A549 treated with Mapracorat at 1 μM for 4 hours (cell line): ENCODE measurements at places on chromosomes 7 and 10. TPM values are rescaled to one million over a fixed set of nuclear protein-coding genes. Genes with fewer than 3 reads are reported as not detected.

SLC18A3 gene
- not detected in 5 replicates for total RNA-seq

VPS37D gene
- total RNA-seq = 3.3 to 6.4 TPM (median 5.5 TPM) in 5 replicates

TCAF2 gene
- total RNA-seq = 0.80 to 1.3 TPM (median 1.0 TPM) in 5 replicates

CXCL12 gene
- 0.07 to 0.66 TPM (median 0.23 TPM) in 5 replicates for total RNA-seq

SPDYE8 gene
- not detected in 5 replicates for total RNA-seq

CLEC2L gene
- not detected in 5 replicates for total RNA-seq

SEMA4G gene
- total RNA-seq = 6.6 to 9.3 TPM (median 8.9 TPM) in 5 replicates

CTAGE15 gene
- total RNA-seq = not detected in 5 replicates

IQCE gene
- total RNA-seq = 8.6 to 14.4 TPM (median 11.3 TPM) in 5 replicates

FXYD4 gene
- not detected in 5 replicates for total RNA-seq

EPHA1 gene
- 0.22 TPM in 1 of 5 replicates, not detected in the others for total RNA-seq

UNC5B gene
- 1.5 to 2.4 TPM (median 1.8 TPM) in 5 replicates for total RNA-seq

NANOS1 gene
- total RNA-seq = 2.2 to 3.6 TPM (median 3.3 TPM) in 5 replicates

SPDYE5 gene
- not detected in 5 replicates for total RNA-seq

GATA3 gene
- 4.1 to 6.4 TPM (median 4.2 TPM) in 5 replicates for total RNA-seq

TMEM130 gene
- 0.27 to 0.59 TPM (median 0.37 TPM) in 5 replicates for total RNA-seq

HPSE2 gene
- not detected in 5 replicates for total RNA-seq

CYP2C19 gene
- 0.12 TPM in 1 of 5 replicates, not detected in the others for total RNA-seq

LIPN gene
- total RNA-seq = not detected in 5 replicates

TMEM196 gene
- total RNA-seq = not detected in 5 replicates

SMO gene
- total RNA-seq = 10.9 to 16.2 TPM (median 13.6 TPM) in 5 replicates

ZNF365 gene
- 0.95 to 1.5 TPM (median 1.0 TPM) in 5 replicates for total RNA-seq

EPO gene
- total RNA-seq = 0.10 to 0.12 TPM in 2 of 5 replicates, not detected in the others

NRF1 gene
- total RNA-seq = 10.3 to 11.8 TPM (median 10.6 TPM) in 5 replicates

MGAM2 gene
- total RNA-seq = 0.03 TPM in 1 of 5 replicates, not detected in the others

LLCFC1 gene
- total RNA-seq = not detected in 5 replicates

BTBD16 gene
- 0.28 to 0.88 TPM (median 0.57 TPM) in 5 replicates for total RNA-seq

OGDHL gene
- total RNA-seq = 0.16 to 0.46 TPM (median 0.25 TPM) in 5 replicates

ASIC3 gene
- 7.7 to 11.7 TPM (median 8.7 TPM) in 5 replicates for total RNA-seq

ZNF777 gene
- total RNA-seq = 16.0 to 22.0 TPM (median 21.2 TPM) in 5 replicates

CPA4 gene
- total RNA-seq = 3.3 to 5.3 TPM (median 4.3 TPM) in 5 replicates

CCDC172 gene
- not detected in 5 replicates for total RNA-seq

ASZ1 gene
- not detected in 5 replicates for total RNA-seq

ZNF804B gene
- total RNA-seq = not detected in 5 replicates

FZD8 gene
- 3.4 to 5.4 TPM (median 5.3 TPM) in 5 replicates for total RNA-seq

CDCA7L gene
- total RNA-seq = 13.5 to 17.4 TPM (median 14.9 TPM) in 5 replicates

ALOX5 gene
- 0.25 to 0.83 TPM (median 0.36 TPM) in 5 replicates for total RNA-seq

ZNRF2 gene
- 4.3 to 6.9 TPM (median 6.1 TPM) in 5 replicates for total RNA-seq

SMKR1 gene
- total RNA-seq = 9.5 to 13.1 TPM (median 11.3 TPM) in 5 replicates

AOAH gene
- total RNA-seq = not detected in 5 replicates

CLDN3 gene
- 1.7 to 3.9 TPM (median 3.5 TPM) in 5 replicates for total RNA-seq

NEUROG3 gene
- not detected in 5 replicates for total RNA-seq

ANXA8L1 gene
- total RNA-seq = 98.3 to 132 TPM (median 114 TPM) in 5 replicates

CTAGE4 gene
- 0.05 TPM in 1 of 5 replicates, not detected in the others for total RNA-seq

LEP gene
- total RNA-seq = not detected in 5 replicates

PYROXD2 gene
- total RNA-seq = 3.5 to 4.8 TPM (median 4.8 TPM) in 5 replicates

BMPER gene
- 4.4 to 5.7 TPM (median 5.1 TPM) in 5 replicates for total RNA-seq

MKLN1 gene
- total RNA-seq = 24.8 to 40.0 TPM (median 31.1 TPM) in 5 replicates

GPER1 gene
- 0.98 to 1.5 TPM (median 1.2 TPM) in 5 replicates for total RNA-seq

CDK14 gene
- 0.14 to 0.48 TPM (median 0.32 TPM) in 5 replicates for total RNA-seq

CPED1 gene
- 0.05 TPM in 1 of 5 replicates, not detected in the others for total RNA-seq

CPA1 gene
- not detected in 5 replicates for total RNA-seq

TSPAN33 gene
- 4.8 to 6.9 TPM (median 6.3 TPM) in 5 replicates for total RNA-seq
